ENCODE measurements at places on chromosomes 3 and 15.

- DNase-seq = no peak
These were observed 88.6 kb downstream of the TRIM42 start for GRCh38 chr3:140766465-140766864.

GRCh38 chr15:32029862-32030781 lies at the start of gene CHRNA7:
Gene CHRNA7, plus strand, starts transcription at chr15:32030515. Its CDS starts 80 bp downstream, at chr15:32030595.
- no peak for DNase-seq

GRCh38 chr15:84842781-84843180 lies 25.6 kb downstream of the ALPK3 start:
- DNase-seq = no peak

DNA sequence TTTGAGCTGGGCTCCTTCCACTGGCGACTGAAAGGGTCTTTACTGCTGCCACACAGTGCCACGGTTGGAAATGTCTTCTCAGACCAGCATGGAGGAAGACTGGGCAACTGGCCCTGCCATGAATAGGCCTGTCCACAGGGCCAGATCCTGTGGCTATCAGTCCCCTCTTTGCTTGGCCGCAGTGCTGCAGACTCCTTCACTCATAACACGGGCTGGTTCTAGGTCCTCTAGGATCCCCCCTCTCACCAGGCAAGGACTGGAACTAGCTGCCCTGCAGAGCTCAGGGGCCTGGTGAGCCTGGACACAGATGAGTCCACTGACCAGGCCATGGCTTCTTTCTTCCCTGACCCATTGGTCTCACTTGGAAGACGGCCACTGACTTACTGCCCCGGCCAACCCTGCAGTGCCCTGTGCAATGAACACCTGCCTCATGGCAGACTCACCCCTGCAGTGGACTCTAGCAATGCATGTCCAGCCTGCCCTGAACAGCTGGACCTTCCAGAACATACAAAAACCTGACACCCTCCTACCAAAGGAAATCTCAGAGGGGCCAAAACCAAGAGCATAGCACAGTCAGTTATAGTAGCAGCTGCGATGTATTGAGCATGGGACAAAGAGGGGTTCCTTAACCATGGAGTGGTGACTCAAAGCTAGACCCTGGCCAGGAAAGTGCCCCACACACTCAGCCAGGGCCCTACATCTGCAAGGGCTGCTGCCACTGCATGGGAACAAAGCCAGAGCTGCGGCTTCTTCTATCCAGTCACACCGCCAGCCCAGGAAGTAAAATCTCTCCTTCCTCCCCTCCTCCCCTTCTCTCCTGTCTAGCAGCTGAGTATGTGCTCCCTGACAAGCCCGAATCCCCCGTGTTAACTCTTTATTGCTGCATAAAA lies 72.1 kb upstream of the ITGA11 start:
- no peak for DNase-seq

- DNase-seq = no peak
These were observed 49.8 kb downstream of the ADAMTS17 start for GRCh38 chr15:100292010-100292409.

DNA sequence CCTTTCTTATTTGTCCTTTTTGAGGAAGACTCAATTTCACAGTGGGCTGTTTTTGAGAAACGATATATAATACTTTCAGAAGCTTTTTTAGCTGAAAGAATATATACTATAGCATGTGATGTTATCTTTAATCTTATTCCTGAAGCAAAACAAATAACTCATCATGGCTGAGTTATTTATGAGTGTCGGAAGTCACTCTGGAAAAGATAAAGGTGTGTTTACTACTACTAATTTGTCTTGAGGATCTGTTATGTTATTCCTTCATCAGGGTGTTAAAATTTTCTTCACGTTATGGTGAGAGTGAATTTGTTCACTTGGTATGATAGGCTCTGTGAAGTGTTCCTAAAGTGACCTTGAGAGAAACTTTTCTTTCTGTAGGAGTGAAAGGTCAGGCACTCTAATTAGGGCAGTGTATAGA lies 4.7 kb downstream of the TCF12 start:
- no peak for DNase-seq

GRCh38 chr3:139994891-139995290 lies 59.9 kb downstream of the CLSTN2 start:
- DNase-seq = no peak

GRCh38 chr3:71062952-71063772 lies 520.4 kb downstream of the FOXP1 start:
- no peak for DNase-seq

- DNase-seq = peak; percentile 9
These were observed 35.7 kb upstream of the ACTL6A start for GRCh38 chr3:179526989-179527391.

- no peak for DNase-seq
These were observed 219.8 kb downstream of the CTNNB1 start for GRCh38 chr3:41418961-41419691.

DNA sequence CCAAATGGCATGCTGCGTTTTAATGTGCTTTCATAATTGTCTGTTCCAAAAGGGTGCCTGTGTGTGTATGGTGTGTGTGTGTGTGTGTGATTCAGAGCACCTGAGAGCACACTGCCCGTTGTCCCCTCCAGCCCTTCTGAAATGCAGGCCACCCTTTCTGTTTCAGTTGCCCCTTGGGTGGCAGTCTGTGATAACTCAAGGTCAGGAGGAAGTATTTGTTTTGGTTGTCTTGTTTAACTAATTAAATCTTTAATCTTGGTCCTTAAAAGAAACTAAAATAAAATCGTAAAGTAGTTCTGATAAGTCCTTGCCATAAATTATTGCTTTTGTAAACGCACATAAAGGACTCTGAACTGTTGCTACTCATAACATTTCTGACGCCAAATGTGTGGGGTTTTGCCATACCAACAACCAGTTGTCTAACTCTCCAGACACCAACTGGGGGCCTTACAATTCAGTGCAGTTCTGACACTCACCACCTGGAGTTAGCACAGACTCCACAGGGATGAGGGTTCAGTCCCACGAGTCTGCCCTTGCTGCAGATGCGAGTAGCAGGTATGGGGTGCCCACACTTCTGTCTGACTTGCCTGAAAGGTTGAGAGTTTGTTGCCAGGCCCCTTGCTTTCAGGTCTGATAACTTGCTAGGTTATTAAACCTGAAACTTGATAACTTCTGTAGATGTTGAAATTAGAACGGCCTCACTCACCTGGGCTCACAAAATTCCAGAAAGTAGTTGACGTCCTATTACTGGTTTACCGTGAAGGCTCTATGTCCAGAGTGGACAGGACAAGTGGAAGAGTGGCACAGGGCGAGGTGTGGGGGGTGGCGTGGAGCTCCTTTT lies 157.3 kb downstream of the IGF1R start:
- no peak for DNase-seq

DNA sequence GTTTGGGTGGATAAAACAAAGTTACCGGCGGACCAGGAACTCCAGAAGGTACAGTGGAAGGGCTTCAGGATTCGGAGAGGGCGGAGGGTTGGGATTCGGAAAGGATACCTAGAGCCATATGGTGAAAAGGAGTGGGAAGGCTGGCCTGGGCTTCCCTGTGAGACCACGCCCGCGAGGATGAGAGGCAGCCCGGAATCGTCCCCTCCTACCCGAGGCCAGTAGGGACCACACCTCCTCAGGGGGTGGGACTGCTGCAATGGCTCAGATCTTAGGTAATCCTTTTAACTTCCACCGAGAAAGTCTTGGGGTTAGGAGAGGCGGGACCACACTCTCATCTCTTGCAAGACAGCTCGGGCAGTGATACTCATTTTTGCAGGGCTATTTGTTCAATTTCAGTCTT lies 511.3 kb downstream of the OCA2 start:
- DNase-seq = no peak

- DNase-seq = no peak
These were observed 10.4 kb downstream of the RSRC1 start for GRCh38 chr3:158120330-158120729.

GRCh38 chr3:23904545-23904944 lies 12.2 kb downstream of the NKIRAS1 start:
- no peak for DNase-seq

GRCh38 chr3:15009167-15009566 lies 55.9 kb downstream of the MRPS25 start:
- no peak for DNase-seq

GRCh38 chr3:46948830-46949671 lies 27.5 kb downstream of the CCDC12 start:
- no peak for DNase-seq

GRCh38 chr15:61684749-61685467 lies 375.3 kb downstream of the VPS13C start:
- no peak for DNase-seq

DNA sequence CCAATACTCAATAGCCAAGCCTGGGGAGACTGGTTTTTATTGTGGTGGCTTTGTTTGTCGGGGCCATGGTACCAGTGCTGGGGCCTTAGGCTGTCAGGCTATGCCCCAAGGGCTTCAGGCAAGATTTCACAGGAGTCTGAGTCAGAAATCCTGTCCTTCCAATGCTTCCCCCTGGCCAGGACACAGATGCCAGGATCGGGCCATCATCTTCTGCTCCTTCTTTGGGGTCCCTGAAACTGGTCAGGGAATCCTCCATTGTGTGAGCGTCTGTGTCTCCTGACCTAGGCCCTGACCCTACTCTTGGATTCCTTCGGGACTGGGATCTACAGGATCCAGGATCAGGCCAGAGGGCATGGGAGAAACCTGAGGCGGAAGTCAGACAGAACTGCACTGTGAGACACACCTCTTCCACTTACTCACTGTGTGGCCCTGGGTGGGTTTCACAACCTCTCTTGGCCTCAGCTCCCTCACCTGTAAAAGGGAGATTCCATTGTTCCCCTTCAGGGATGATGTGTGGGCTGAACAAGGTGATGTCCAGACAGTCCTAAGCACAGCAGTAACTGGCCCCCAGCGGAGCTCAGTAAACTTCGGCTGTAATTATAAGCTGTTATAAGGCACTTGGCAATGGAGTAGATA lies 292.7 kb downstream of the UACA start:
- DNase-seq = no peak

- DNase-seq = no peak
These were observed 13.2 kb upstream of the STAB1 start for GRCh38 chr3:52481819-52482521.

DNA sequence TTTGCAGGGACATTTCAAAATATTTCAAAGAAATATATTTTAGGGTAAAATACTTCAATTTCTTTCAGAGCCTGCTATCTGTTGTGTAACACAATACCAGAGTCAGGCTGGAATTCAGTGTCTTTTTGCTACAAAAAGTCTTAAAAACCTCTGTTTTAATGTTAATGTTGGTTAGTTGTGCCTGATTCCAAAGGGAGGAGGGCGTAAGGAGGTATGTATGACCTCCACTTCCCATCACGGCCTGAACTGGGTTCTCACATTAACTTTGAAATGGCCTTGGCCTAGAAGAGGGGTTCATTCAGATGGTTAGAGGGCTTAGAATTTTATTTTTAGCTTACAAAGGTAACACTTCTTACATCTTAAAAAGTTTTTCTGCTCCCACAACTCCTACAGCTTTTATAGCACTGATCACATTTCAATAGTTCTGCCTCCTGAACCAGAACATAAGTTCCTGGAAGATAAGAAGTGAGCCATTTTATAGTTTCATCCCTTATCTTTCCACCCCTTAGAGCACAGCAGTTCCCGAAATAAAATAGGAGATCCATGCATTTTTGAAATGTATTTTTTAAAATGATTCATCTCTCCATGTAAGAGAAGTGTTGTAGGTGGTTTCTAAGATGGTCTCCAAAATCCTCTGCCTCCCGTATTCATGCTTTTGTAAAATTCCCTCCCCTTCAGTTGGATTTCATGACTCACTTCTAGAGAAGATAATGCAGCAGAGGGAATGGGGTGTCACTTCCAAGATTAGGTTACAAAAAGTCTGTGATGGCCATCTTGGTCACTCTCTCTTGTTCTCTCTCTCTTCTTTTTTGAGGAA lies 543.1 kb upstream of the NECTIN3 start:
- DNase-seq = no peak

DNA sequence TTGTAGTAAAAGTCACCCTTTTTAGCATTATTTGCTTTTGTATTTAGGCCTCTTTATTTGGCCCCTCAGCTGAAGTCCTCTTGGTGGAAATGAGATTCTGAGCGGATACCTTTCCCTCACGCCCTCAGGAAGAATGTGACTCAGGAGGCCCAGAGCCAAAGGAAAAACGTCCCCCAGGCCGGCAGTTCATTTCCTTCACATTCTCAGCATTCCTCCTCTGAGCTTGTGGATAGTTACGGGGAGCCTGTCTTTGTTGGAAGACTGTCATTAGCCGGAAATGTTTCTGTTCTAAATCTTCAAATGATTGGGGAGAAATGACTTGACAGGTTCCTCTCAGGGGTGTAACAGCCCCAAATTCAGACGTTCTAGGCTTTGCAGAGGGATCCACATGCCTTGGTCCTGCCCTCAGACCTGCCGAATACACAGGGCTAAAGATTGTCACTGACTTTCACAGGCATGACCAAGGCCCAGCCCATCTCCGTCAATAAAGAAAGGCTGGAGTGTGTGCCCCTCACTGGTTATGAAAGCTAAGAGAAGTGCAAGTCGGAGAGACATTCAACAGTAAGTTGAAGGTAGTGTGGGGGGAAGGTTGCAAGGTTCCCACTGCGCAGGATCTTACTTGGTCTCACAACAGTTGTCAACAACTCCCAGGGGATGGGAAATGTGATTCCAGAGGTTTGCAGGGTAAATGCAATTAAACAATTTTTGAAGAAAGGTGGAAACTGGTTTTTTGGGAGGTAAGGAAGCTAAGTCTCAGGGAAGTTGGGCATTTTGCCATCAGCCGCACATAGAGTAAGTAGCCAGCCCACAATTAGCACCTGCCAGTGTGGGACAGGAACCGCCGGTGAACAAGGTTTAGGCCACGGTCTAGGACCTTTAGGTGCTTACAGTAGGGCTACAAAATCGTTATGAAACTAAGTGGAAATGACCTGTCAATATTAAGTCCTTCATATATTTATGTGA lies 39.7 kb upstream of the MYZAP start:
- DNase-seq = no peak

DNA sequence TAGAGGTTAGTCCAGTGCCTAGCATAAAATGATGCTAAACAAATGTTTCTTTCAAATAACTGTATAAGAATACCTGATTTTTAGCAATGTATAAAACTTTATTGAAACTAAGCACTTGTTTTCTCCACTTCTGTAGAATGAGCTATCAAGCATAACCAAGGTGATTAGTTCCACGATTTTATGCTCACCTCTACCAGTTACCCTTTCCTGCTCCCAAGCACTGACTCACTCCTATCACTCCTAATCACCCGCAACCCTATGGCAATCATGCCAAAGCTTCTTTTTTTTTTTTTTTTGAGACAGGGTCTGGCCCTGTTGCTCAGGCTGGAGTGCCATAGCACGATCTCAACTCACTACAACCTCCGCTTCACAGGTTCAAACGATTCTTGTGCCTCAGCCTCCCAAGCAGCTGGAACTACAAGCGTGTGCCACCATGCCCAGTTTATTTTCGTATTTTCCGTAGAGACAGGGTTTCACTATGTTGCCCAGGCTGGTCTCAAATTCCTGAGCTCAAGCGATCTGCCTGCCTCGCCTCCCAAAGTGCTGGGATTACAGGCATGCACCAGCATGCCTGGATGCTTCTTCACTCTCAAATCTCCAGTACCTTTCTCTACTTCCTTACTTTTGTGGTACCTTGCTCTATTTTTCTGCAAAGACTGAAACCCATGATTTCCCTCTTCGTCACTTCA lies 3.9 kb downstream of the HSPBAP1 start:
- DNase-seq = no peak

GRCh38 chr3:88235102-88235501 lies 85.3 kb downstream of the C3orf38 start:
- no peak for DNase-seq

All from GM04504 (cell line).